NCI-H1436 treated with DMSO at 0.1 percent for 48 hours (cell line): ENCODE measurements at places on chromosomes 4 and X.

DNA sequence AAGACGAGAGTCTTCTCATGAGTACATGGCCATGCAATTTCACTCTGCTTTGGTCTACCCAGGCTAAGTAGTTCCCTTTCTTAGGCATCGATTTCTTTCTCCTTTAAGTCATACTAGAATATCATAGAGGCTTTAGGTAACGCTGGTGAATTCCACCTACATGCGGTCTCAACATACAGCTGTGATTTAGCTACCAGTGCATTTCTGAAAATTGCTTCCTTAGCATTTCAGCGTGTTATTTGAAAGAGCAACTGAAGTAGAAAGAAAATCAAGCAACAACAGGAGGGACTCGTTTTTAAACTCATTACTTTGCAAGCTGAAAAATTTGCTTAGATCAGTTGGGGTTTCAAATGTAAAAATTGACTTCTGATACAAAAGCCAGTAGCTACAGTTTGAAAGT, 48.1 kb upstream of the RASGEF1B start:
- no peak for DNase-seq

- DNase-seq, result no peak
Observed at GRCh38 chr4:173332963-173333657, 1.0 kb downstream of the HMGB2 start.

GRCh38 chrX:104707572-104707971, 141.6 kb downstream of the IL1RAPL2 start:
- DNase-seq, result no peak

DNA sequence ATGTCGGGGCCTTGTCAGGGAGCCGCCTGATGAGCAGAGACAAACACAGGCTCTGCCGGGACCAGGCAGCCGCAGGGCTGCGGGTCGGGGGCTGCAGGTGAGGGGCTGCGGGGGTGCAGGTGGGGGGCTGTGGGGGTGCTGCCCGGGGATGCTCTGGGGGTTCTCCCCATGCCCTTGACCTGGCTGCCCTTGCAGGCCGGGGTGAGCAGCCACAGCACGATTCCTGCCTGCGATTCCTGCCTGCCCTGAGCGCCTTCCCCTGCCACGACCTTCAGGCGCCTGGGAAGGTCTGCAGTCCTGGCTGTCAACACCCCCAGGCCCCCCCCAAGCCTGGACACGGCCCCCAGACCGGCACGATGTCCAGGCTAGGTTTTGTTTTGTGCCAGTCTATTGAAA, 106.3 kb downstream of the FAM53A start:
- no peak for DNase-seq

- peak; percentile 54 for DNase-seq
Observed at GRCh38 chrX:118066867-118067515, 49.6 kb downstream of the KLHL13 start.

DNA sequence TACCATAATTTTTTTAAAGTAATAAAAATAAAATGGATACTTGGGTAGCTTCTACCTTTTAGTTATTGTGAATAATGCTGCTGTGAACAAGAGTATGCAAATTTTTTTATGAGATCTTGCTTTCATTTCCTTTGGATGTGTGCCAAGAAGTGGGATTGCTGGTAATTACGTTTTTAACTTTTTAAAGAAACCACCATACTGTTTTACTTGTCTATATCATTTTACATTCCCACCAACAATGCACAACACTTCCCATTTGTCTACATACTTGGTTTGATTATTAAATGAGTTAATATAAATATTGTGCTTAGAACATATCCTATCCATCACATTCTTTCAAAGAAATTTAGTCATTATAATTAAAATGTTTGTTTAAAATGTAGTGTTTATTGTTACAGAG, 3.9 kb upstream of the SULT1B1 start:
- DNase-seq, result no peak

DNA sequence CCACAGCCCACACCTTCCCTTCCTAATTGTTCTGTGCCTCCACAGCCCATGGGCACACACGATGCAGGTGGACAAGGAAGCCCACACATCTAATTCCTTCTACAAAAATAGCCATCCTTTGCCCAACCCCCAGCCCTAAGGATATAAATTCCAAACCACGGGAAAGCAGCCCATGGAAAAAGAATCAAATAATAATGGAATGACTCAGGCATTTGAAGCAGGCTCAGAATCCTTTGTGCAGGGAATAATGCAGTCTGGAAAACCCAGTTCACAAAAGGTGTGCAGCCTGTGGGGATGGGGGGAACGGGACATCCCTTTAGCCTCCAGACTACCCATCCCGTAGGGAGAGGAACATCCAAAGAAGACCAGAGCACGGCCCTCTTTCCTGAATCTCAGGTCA, 342.3 kb upstream of the GALNT7 start:
- DNase-seq, result no peak

DNA sequence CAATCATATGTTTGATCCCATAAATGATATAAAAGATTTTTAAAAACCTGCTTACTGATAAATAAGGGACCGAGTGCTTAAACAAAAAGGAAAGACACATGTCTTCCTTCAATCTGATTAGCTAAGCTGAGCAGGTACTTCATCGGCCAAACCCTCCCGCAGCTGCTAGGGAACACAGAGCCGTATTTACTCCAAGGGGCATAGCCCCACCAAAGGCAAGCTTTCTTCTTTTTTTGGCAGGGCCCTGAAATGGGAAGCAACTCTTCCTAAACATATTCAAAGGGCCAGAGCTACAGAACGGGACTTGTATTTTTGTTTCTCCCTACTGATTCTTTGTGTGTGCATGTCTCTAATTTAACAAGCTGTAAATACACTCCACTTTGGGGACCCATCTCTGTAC, 337.3 kb downstream of the NLGN4X start:
- no peak for DNase-seq

DNA sequence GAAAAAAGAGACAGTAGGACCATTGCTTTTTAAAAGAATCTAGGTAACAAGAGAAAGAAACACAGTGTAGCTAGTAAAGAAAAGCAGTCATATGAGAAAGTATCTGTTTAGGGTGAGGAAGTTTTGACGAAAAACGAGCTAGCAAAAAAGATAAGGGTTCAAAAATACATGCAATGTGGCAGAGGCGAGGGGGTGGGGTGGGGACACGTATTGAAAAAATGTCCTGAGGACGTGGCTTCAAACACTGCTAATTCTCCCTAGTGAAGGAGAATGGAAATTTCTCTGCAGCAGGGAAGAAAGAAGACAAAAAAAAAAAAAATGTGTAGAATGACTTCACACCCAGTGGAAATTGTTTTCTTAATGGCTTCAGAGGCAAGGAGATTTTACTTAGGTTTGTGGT, 856.4 kb upstream of the INTU start:
- no peak for DNase-seq

- DNase-seq, result no peak
Observed at GRCh38 chr4:128454881-128455280, 167.3 kb upstream of the PGRMC2 start.

GRCh38 chr4:146022541-146022940, 83.9 kb upstream of the ZNF827 start:
- no peak for DNase-seq

DNA sequence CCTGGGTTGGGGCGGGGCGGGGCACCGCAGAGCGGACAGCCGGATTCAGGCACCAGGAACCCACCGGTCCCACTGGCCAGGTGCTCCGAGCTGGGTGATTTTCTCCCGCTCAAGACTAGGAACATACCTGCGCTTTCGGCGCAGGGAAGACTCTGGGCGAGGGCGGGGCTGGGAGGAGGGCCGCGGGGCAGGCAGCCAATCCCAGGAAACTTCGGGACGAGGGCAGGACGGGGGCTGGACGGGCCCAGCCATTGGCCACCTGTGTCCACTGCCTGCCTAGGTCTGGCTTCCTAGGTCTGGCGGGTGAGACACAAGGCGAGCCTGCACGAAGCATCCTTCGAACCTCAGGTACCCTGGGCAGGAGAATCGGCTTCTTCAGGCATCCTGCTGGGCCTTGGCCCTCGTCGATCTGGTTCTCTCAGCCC, 274 bp upstream of the ERVMER34-1 start:
- DNase-seq, result no peak

DNA sequence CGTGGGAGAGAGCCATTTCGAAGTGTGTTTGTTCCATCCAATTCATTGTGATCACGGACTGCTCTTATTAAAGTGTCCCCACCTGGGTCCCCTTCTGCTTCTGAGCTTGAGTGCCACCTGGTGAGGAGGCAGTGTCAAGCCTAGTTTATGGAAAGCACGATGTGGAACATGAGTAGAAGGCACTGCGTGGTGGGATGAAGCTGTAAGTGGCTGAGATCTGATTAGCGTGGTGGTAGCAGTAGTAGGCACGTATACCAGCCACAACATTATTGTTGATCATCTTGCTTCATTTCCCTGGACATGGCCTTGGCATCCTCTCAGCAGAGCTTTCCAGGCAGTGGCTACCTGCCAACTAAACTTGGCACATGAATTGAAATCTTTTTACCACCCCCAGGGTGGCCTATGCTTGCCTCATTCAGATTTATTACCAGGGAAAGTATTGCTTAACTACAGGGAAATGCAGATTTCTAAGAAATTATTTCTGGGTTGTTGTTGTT, 46.4 kb downstream of the GPAT3 start:
- DNase-seq, result peak; percentile 3

DNA sequence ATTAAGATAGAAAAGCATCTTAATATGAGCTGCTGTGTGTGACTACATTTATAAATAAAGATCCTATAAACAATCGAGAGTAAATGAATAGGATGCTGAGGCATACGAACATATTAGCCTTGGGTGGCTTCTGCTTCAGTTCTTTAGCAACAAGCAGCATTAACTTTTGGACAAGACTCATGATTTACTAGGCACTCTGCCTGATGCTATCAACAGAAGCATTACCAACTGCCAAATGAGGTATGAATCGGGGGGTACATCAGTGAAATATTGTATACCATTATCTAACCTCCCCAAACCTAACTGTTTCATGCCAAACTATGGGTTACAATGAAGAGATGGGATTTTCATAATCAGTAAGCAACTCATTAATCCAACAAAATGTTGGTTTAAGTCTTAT, 113.1 kb downstream of the RAB28 start:
- DNase-seq, result no peak

- no peak for DNase-seq
Observed at GRCh38 chrX:17403972-17404371, 29.0 kb downstream of the NHS start.

GRCh38 chrX:48595929-48596328, 1.4 kb upstream of the WDR13 start:
- DNase-seq, result no peak

GRCh38 chr4:79604152-79604551, 196.1 kb upstream of the GK2 start:
- DNase-seq, result no peak

- no peak for DNase-seq
Observed at GRCh38 chrX:132071254-132071653, 48.2 kb downstream of the STK26 start.

GRCh38 chrX:2897311-2897689, 31.8 kb downstream of the ARSD start:
- no peak for DNase-seq

GRCh38 chr4:72858328-72858727, 211.2 kb downstream of the COX18 start:
- DNase-seq, result no peak

DNA sequence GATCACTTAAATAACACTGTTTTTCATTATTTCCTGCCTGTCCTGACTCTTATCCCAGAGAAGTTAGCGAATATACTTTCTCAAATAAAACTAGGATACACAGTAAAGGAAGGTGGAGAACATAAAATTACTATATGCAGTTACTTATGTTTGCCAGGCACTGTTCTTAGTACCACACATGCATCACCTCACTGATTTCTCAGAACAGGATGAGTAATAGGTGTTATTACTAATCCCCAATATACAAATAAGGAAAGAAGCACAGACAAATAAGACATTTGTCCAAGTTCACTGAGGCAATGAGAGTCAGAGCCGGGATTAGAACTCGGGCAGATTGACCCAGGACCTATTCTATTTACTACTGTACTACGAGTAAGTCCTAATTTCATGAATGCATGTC, 91.7 kb downstream of the CORIN start:
- DNase-seq, result no peak

- DNase-seq, result no peak
Observed at GRCh38 chr4:141335166-141335565, 114.5 kb downstream of the ZNF330 start.

DNA sequence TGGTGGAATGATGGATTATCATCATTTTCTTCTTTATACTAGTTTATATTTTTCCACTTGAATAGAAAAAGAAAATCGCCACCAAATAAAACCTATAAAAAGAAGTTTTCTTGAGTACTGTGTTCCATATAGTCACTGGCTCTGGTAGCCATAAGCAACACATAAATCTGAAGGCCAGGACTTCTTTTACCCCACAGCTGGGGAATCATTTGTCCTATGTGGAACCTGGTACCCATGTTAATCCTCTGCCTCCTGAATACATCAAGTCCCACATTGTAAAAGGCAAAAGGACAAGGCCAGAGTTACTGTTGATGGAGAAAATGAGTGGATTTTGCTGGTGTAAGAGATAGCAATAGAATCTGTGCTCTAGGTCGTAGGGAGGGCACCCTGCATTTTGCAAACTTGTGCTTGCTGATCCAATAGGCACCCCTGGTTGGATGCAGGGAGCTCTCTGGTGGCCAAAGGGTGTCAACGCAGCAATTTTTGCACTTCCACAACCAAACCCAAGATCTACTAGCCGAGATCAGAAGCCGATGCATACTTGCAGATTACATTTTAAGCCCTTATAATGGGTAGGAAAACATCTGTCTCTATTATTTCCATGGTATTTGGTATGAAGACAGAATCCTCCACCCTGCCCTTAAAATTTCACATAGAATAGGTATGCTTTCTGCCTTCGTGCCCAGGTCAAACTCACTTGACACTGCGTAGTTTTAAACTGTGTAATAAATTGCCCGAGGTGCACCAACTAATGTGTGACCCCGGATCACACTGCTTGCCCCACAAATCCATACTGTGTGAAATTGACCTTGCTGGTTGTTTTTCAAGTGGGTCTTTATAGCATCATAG, 146.2 kb upstream of the SCML1 start:
- DNase-seq, result no peak

DNA sequence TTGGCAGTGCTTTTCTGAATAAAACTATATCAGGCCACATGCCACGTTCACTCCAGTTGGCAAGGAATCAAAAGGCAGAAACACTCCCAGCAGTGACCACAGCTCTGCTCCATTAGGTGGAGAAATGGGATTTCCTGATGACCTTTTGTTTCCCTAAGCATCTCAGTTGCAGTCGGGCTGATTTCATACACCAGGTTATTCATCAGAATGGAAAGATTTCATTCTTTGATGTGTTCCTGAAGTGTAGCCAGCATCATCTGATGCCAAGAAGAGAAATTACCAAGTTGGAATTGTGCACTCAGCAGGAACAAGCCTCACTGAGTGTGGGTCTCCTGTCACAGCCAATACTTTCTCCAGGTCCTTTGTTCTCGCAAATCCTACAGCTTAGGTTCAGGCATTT, 193.7 kb downstream of the SPATA18 start:
- DNase-seq, result no peak

DNA sequence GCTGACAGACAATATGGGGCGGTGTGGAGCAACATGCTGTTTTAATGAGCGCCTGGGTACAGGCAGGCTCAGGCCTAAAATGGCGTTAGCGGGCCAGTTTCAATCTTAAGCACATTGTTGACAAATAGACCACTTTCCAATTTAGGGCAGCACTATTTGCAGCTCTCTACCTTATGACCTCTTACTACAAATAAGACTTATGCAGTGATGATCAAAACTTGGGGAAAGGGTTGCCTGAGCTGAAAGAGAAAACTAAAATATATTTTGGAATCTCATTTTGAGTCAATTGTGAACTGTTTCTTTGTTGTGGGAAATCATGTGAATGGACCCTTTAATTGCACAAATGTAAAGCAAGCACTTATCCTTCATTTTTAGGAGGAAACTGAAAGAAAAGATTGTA, 25.5 kb upstream of the GPAT3 start:
- DNase-seq, result no peak

GRCh38 chr4:184544788-184545409, 70.5 kb upstream of the IRF2 start:
- no peak for DNase-seq
